Retinal pigment epithelial cell (primary cell): ENCODE measurements at places on chromosomes 7 and 10.
A peak's percentile ranks its signal among the peaks of the same experiment; 100 is the strongest.

GRCh38 chr10:9028231-9028630 lies 973.7 kb downstream of the GATA3 start:
- no peak for DNase-seq

DNA sequence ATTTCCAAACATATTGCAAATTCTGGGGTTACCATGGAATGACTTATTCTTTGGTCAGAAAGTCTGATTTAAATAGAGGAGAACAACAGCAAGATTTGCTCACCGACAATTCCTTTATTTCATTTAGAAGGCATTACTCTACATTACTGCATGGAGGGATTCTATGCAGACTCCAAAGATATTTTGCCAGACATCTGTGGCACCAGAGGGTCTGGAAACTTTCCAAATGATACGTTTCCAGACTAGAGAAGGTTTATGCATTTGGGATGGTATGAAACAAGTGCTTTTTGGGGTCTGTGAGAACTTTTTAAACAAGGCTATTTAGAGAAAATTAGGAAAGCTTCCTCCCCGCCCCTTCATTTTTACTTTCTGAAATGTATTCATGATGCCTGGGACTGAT lies 125.3 kb downstream of the SAMD9 start:
- no peak for DNase-seq

DNA sequence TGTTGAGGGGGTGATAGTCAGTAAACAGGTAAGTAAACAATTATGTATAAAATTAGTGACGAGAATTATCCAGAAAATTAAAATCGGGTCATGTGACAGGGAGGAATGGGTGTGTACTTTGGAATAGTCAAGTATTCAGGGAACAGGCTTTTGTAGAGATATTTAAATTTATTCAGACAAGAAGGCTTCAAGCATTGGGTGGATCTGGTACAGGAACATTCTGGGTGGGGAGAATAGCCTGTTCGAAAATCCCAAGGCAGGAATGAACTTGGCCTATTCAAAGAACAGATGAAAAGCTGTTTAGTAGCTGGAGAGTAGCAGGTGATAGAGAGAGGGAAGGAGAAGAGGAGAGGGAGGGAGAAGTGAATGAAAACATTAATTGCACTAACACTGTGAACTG lies 448.9 kb upstream of the FZD8 start:
- no peak for DNase-seq

DNA sequence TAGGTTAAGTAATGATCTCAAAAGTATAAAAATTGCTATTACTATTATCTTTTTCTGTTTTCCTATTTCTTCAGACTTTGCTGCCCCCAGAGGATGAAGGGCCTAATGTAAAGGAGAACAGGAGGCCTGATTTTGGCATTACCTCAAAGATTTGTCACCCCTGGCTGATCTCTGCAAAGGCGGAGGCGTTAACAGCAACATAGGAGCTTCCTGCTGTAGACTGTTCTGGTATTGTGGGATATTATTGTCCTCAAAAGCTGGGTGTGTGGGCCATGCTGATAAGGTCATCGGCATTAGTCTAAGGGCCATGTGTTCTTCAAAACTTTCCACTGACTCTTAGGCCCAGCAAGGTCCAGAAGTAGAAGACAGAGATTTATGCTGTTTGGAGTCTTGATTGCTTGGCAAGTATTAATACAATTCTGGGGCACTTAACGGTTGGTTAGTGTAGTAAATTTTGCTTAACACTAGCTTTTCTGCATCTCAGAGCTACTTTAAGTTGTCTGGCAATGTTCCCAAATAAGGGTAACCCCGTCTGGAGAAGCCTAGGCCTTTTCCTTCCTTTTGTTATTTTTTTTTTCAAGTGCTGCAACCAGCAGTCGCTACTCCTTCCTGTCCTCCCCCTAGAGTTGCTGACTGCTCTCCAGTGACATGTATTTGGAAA lies 14.0 kb upstream of the ENTPD1 start:
- no peak for DNase-seq

DNA sequence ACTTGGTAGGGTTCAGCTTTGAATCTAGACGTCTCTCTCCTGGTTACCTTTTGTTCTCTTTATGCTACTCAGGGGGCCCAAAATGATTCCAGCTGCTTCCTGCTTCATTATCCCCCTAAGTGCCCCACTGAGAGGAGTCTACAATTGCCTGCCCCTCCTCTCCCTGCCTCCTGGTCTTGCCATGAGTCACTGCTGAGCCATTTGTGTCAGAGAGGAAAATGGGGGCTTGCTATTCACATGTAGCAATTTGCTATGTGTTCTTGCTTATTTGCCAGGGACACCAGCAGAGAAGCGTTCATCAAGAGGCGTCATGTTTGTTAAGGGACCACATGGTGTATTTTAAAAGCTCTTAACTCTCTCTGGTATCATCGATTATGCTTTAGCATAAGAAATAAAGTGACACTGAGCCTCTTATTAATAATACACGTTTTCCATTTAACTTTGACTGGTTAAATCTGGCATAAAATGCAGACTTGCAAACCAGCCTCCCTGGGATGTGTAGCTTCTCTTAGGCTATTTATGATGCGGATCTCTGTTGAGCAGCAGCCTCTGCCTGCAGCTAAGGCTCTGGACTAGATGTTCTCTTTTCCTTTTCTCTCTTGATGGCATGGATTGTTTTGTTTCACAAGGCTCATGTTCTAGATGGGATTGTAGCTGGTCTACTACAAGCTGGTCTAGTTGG lies 239.3 kb downstream of the AUTS2 start:
- DNase-seq: no peak

GRCh38 chr10:11015446-11015934 lies 2.2 kb upstream of the CELF2 start:
- DNase-seq: no peak

DNA sequence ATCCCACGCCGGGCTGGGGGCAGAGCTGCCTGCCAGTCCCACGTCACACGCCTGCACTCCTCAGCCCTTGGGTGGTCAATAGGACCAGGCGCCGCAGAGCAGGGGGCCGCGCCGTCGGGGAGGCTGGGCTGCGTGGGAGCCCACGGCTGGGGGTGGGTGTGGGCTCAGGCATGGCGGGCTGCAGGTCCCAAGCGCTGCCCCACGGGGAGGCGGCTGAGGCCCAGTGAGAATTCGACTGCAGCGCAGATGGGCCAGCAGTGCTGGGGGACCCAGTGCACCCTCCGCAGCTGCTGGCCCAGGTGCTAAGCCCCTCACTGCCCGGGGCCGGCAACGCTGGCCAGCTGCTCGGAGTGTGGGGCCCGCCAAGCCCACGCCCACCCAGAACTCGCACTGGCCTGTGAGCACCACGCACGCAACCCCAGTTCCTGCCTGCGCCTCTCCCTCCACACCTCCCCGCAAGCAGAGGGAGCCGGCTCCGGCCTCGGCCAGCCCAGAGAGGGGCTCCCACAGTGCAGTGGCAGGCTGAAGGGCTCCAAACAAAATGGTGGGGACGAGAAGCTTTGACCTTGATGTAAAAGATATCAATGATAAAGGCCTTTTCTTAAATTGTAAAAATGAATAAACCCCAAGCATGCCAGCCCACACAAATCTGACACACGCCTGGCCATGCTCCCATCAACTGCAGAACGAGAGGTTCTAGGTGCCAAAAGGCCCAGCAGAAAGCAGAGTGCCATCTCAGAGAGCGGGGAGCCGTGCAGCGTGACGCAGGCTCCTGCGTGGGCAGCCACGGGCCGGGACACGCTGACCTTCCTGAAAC lies 255.5 kb downstream of the MAD1L1 start:
- no peak for DNase-seq

GRCh38 chr10:84698989-84699388 lies 370.6 kb downstream of the CCSER2 start:
- no peak for DNase-seq

- peak; percentile 65 for DNase-seq
These were observed 106.2 kb downstream of the SAMD9 start for GRCh38 chr7:93011351-93012294.

- DNase-seq: no peak
These were observed 66.6 kb upstream of the CAMK2B start for GRCh38 chr7:44391746-44392617.

DNA sequence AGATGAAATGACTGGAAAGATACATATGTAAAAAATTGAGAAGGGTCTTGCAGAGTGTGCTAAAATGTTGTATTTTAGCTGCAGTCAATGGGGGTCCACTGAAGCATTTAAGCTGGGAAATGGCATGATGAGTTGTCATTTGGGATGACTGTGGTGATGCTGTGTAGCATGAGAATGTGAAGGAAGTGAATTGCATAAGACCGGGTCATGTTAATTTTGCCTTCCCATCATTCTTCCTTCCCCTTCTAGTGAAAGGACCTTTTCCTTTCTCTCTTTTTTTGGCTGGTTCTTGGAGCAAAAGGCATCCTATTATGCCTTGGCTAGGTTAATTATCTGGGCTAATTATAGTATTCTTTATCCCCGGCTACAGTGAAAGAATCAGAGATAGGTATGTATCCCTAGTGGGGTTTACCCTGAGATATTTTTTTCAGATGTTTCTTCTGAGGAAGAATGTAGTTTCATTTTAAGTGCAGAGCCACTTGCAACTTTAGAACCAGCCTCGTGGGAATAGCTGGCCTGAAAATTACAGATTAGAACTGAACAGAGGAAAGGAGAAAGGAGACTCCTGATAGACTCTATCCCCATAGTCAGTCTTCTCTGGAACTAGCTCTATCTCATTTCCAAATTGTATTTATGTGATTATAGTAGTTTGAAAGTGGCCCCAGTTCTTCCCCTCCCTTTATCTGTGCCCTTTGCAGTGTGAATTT lies 93.6 kb downstream of the HGF start:
- no peak for DNase-seq

GRCh38 chr7:121832347-121832746 lies 40.6 kb upstream of the PTPRZ1 start:
- DNase-seq: no peak

DNA sequence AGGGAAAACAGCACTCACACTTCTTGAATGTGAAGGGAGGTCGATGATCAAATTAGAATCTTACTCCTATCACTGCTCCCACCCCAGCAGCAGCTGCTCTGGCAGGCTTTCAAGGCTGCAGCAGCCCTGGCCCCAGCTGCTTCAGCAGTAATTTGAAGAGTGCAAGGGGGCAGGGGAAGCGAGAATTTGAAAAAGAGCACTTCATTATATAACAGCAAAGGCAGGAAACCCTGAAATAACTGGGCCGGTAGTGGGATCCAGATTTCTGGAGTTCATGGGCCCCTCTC lies 44.9 kb downstream of the MYPN start:
- DNase-seq: no peak

GRCh38 chr10:35420044-35420443 lies 83.7 kb downstream of the CCNY start:
- DNase-seq: no peak

GRCh38 chr10:86366033-86366901 lies at the start of gene GRID1:
Gene GRID1 (minus strand): TSS chr10:86366795.
- no peak for DNase-seq
